SJSA1 (cell line): ENCODE measurements at places on chromosomes 7 and 10. TPM values are rescaled to one million over a fixed set of nuclear protein-coding genes. Genes with fewer than 3 reads are reported as not detected.

Gene SMIM30
- total RNA-seq: 92.5 and 110 TPM in 2 replicates

GRCh38 chr7:157516911-157517781 is 180.3 kb downstream of the DNAJB6 start:
- H3K36me3 ChIP-seq: no peaks in the 10 kb centered on the region
- H3K27me3 ChIP-seq: no peaks in the 10 kb centered on the region
- H3K4me3 ChIP-seq: no peak overlapping the region

DNA sequence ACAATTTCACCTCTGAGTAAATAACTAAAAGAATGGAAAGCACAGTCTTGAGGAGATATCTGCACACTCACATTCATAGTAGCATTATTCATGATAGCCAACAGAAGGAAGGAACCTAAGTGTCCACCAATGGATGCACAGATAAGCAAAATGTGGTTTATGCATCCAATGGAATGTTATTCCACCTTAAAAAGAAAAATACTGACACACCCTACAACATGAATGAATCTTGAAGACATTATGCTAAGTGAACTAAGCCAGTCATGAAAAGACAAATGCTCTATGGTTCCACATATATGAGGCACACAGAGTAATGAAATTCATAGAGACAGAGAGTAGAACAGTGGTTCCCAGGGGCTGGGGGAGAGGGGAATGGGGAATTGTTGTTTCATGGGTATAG is 6.5 kb upstream of the CCSER2 start:
- H3K27ac ChIP-seq: no peak overlapping the region
- H3K4me1 ChIP-seq: no peaks in the 10 kb centered on the region
- H3K4me3 ChIP-seq: no peak overlapping the region
- H3K36me3 ChIP-seq: no peaks in the 10 kb centered on the region
- no peaks in the 10 kb centered on the region for H3K27me3 ChIP-seq
- no peak for DNase-seq

Gene SLC29A3
- 0.88 and 1.1 TPM in 2 replicates for total RNA-seq

GRCh38 chr7:88201305-88201704 is 18.5 kb downstream of the SRI start:
- no peaks in the 10 kb centered on the region for H3K27me3 ChIP-seq
- DNase-seq: no peak
- H3K4me1 ChIP-seq: no peaks in the 10 kb centered on the region
- H3K36me3 ChIP-seq: peaks cover 23% of the 10 kb centered on the region

- H3K27me3 ChIP-seq: no peaks in the 10 kb centered on the region
- H3K4me1 ChIP-seq: peaks cover 39% of the 10 kb centered on the region
- DNase-seq: no peak
Measured at GRCh38 chr10:61975391-61975932, 74.0 kb downstream of the ARID5B start.

DNA sequence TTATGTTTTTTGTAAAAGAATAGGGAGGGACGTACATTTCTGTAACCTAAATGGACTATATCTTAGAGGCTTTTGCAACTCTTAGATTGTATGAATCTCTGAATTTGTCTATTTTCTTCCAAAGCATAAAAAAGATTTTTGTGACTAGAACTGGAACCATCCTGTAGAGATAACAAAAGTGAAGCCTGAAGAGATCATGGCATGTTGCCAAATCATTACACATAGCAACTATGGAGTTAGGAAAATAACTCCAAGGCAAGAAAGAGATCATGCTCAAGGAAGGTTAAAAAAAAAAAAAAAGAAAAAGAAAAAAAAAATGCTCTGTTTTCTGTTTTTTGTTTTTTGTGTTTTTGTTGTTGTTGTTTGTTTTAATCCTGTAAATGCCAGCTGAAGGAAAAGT is 567.7 kb upstream of the ZWINT start:
- no peaks in the 10 kb centered on the region for H3K27me3 ChIP-seq
- no peaks in the 10 kb centered on the region for H3K36me3 ChIP-seq
- no peak overlapping the region for H3K27ac ChIP-seq
- no peaks in the 10 kb centered on the region for H3K4me1 ChIP-seq
- no peak for DNase-seq
